ENCODE measurements at places on chromosomes 3 and 15. TPM values are rescaled to one million over a fixed set of nuclear protein-coding genes. Genes with fewer than 3 reads are reported as not detected.

Gene NMB
- total RNA-seq, result 1.7 TPM

Gene KLF13
- 252 TPM for total RNA-seq

DNA sequence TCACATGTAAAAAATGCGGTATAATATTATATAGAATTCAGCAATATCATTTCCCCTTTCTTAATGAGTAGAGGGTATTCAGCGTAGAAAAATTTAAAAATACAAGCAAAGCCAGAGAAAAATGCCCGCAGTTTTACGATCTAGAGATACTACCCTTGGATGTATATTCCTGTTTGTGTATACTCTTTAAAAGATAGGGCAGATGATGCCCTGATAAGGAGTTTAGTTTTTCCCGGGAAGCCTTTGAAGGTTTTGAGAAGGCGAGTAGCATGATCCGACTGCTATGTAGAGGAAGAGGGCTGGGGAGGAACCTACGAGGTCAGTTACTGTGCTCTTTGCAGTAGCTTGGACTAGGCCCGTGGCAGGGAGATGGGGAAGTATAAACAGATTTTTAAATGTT is 1.2 kb downstream of the YEATS2 start:
- no peaks in the 10 kb centered on the region for H3K27me3 ChIP-seq
- peaks cover 14% of the 10 kb centered on the region for H3K36me3 ChIP-seq
- H3K27ac ChIP-seq, result peak overlapping the region; percentile 50
- peak overlapping the region; percentile 90 for H3K4me3 ChIP-seq
- peaks cover 35% of the 10 kb centered on the region for H3K4me1 ChIP-seq
- DNase-seq, result no peak

- H3K4me1 ChIP-seq, result peaks cover 3% of the 10 kb centered on the region
- no peak for DNase-seq
- H3K36me3 ChIP-seq, result no peaks in the 10 kb centered on the region
- peaks cover 5% of the 10 kb centered on the region for H3K27me3 ChIP-seq
- no peak overlapping the region for H3K27ac ChIP-seq
- H3K4me3 ChIP-seq, result no peak overlapping the region
These were observed 764.4 kb upstream of the NECTIN3 start for GRCh38 chr3:110307065-110307809.

- peaks cover 21% of the 10 kb centered on the region for H3K4me1 ChIP-seq
- no peak for DNase-seq
- H3K27ac ChIP-seq, result peak overlapping the region; percentile 73
- peak overlapping the region; percentile 58 for H3K4me3 ChIP-seq
- no peaks in the 10 kb centered on the region for H3K36me3 ChIP-seq
These were observed 7.8 kb upstream of the NUP210 start for GRCh38 chr3:13427662-13428603.

DNA sequence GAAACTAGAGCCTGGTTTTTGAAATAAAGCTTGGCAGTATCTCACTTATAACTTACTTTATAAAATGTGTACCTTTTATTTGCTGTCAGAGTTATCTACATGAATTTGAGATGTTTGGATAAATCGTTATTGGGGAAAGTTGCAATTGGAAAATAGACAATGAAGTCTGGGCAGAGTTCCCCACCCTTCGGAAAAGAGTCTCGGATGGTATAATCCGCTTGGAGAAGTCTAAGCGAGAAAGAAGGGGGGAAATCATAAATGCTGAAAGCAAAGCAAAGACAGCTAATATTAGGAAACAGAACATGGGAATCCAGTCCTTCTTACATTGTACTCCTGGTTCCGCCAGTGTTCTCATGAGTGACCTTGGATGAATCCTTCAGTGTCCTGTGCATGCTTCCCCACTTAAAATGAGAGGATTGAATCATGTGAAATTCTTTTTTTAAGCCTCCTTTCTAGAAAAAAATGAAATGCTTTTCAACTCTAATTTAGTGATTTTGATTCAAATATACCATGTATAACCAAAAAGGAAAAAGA is 162.4 kb downstream of the ATG7 start:
- no peaks in the 10 kb centered on the region for H3K27me3 ChIP-seq
- no peak overlapping the region for H3K27ac ChIP-seq
- DNase-seq, result no peak
